Stimulated activated CD8-positive, alpha-beta memory T cell treated with anti-CD3 and anti-CD28 coated beads, Interleukin-4, amount 100 ng/mL, for 24 hours (primary cell): ENCODE measurements at places on chromosomes 2 and 18.

- no peak for DNase-seq
Measured at GRCh38 chr2:108354136-108354535, 23.6 kb upstream of the SULT1C4 start.

- no peak for DNase-seq
Measured at GRCh38 chr18:74395648-74396154, 61.4 kb downstream of the DIPK1C start.

GRCh38 chr2:55051026-55051866 is 995 bp upstream of the RTN4 start:
- DNase-seq: no peak

DNA sequence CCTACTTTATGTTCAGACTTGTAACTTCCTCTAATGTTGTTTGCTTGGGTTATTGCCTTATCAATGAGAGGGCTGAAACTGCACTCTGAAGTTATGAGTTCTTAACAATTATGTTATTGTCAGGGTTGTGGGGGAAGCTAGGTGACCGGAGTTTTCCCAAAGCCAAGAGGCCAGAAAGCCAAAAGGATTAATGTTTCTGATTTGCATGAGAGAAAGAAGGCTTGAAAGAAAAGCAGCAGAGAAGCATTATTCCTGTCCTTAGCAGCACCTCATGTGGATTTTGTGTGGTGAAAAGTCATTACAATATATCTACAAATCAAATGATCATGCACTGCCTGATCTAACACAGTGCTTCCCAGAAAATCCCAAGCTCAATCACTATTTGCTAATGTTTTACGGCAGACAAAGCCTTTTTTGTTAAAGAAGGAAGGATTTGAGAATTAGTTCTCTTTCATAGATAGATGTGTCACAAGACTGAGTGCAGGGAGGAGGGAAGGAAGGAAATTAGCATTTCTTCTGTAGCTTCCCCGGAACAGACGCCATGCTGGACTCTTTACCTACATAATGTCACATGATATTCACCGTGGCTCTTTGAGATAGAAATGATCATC is 203.2 kb downstream of the ALK start:
- DNase-seq: no peak

- no peak for DNase-seq
Measured at GRCh38 chr2:190916829-190917228, 36.2 kb downstream of the GLS start.

- no peak for DNase-seq
Measured at GRCh38 chr2:71603311-71603811, 150.0 kb downstream of the DYSF start.

GRCh38 chr2:26607698-26608097 is 33.5 kb downstream of the CIB4 start:
- DNase-seq: no peak

DNA sequence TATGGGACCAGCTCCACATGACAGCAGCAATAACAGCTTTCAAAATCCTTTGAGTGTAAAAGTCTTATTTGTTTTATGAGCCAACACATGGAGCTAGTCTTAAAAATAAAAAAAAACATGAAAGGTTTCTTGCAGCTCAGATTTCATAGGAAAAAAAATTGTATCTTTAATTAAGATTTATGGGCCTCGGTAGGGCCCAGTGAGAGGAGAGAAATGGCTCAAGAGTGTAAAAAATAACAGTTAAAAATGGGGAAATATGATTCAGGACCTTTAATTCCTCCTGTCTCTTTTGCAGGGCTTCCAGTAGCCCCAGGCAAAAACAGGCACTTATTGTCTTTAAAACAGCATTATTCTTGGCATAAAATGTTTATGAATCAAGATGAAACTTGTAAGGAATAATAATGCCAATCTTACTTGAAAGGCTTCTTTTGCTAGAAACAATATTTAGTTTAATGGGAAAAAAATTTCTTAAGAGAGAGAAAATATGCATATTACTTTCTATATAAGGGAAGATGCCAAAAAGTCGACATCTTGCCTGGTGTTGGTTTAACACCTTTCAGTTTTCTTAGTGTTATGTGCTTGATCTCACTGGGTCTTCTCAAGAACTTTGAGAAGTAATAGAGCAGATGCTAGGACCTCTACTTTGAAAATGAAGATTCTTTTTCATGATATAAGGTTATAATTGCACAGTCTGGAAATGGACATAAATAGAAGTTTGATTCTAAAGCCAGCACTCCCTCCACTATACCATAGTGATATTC is 71.3 kb upstream of the SETBP1 start:
- DNase-seq: no peak

DNA sequence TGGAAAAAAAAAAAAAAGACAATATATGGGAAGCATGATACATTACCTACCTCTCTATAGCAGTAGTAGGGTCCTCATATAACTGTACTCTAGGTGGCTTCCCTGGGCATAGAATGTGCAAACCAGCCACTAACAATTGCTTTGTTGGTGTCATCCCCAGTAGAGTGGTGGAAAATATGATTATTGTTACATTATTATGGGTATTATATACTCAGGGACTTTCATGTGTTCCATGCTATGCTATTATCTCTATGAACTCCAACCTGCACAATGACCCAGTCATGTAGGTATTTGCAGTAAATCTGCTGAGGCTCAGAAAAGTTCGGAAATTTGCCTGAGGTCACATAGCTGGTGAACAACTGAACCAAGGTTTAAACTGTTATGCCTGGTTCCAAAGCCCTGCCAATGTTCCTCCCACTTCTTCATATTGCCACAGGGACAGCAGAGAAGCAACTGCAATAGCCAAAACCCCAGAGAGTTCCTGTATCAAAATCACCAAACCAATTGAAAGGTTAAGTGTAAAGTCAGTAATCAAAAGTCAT is 52.6 kb upstream of the MAP4K4 start:
- no peak for DNase-seq

DNA sequence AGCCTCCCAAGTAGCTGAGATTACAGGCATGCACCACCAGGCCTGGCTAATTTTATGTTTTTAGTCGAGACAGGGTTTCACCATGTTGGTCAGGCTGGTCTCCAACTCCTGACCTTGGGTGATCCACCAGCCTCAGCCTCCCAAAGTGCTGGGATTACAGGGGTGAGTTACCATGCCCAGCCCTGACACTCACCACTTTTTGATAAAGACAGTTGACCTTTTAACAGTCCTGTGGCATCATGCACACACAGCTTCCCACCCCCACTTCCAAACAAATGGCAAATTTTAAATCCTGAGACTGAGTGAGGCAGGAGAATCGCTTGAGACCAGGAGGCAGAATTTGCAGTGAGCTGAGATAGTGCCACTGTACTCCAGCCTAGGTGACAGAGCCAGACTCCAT is 6.2 kb upstream of the DNAJB2 start:
- DNase-seq: no peak

DNA sequence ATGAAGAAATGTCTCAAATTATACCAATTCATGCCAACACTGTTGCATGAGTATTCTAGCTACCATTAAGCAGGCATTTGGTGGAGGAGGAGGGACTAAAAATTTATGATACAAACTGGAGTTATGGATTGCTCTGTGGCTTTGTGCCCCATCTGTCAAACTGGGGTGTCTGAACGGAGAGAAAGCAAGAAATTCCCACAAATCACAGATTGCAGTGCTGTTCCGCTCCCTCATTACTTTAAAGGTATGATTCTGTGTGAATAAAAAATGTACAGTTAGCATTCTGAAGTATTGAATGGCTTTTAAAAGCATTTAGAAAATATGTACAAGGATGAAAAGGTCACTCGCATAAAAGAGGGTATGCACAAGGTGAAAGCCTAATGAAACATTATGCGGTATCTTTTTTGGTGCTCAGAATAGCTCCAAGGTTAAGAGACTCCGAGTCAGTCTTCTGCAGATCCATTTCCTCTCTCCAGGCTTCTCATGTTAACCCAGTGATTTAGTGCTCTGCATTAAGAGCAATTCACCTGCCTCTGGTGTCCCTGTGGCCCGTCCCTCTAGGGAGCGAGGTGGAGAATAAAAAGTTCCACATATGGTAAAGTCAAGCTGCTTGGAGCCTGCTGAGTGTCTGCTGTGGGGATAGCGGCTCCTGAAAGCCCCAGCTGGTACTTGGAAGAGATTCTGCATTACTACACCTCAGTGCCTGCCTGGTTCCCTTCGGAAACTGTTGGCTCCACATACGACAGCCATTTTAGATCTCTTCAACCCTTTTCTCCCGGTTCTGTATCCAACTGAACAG is 184.2 kb downstream of the ZNF521 start:
- DNase-seq: no peak

- no peak for DNase-seq
Measured at GRCh38 chr2:12073217-12073852, 326.9 kb downstream of the LPIN1 start.

DNA sequence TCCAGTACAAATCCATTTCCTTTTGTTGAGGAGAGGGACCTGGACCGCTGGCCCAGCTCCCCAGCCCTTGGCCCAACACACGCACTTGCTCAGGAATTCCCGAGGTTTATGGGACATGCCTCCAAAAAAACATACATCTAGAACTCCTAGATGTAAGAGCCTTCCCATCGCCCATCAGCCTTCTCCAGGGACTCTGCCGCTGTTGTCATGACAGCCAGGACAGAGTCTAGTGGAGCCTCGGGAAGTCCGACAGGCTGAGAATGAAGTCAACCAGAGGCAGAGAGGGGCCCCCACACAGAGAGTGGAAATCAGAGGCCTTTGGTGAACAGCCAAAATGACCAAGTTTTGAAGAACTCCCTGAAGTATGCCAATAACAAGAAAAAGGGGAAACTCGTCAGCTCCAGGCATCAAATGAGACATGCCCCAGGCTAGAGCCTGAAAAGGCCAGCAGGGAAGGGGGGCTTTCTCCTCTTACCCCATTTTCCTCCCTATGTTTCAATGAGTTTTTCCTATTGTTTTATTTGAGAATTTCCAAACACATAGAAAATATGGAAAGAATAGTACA is 43.2 kb upstream of the CAB39 start:
- DNase-seq: no peak

DNA sequence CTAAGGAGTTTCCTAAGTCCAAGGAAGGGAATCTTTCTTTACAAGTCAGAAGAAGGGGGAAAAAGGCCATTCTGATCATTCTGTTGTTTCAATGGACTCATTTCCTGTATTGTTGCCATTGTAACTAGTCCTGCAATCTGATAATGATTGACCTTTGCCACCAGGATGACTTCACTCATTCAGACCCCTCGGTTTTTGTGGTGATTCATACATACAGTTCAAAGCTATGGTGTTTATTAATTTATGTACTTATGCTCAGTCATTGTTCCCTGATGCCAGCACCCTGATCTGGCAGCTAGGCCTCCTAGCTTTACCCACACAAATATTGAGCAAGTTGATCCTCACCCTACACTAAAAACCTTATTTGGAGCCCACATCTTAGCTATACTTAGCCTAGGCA is 57.6 kb upstream of the ZNF519 start:
- no peak for DNase-seq

DNA sequence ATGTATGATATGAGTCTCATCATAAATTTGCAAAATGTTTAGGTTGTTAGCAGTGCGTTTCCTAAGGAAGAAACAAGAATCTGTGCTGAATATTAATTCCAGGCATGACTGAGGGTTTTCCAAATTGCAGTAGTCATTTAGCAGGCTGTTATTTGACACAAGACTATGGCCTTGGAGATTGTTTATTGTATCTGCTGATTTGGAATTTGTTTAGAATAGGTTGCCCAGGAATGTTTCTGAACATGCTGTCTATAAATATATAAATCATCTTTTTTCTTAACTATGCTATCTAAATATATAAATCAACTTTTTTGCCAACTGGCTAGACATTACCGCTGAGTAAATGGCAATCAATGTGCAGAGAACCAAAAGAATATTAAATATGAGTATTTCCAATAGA is 90.9 kb downstream of the DOK6 start:
- no peak for DNase-seq

DNA sequence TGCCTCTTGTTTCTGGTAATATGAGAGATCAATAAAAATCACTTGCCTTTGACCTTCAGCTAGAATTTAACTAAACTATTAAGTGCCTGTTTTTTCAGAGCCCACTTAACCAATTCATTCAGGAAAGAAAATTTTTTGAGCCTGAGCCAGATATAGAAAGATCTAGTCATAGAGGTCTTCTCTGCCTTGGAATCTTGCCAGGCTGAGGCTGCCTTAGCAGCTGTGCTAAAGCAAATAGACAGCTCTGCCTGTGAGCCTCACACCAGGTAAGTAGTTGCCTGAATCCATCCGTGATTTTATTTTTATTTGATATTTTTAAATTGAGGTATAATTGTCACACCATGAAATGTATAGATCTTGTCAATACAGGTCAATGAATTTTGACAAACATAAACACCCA is 27.4 kb downstream of the EVX2 start:
- no peak for DNase-seq

DNA sequence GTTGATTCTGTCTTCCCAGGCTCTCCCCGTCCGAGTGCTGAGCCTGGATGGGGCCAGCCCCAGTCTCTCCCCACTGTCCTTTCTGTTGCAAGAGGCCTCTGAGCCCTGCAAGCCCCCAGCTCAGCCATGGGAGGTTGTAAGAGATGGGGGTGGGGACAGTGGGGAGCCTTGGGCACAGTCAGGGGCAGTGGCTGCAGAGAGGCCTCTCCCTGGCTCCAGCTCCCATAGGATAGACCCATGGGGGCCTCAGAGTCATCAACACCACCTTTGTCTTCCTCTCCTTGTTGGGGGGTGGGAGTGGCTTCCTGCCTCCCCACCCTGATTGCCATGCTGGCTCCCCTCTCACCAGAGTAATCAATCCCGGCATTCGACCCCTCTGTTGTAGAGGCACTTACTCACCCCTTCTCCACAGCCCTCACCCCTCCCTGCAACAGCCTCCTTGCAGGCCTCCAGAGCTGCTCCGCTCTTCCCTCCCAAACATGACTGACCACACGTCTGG is 37.5 kb upstream of the NPAS2 start:
- DNase-seq: no peak

DNA sequence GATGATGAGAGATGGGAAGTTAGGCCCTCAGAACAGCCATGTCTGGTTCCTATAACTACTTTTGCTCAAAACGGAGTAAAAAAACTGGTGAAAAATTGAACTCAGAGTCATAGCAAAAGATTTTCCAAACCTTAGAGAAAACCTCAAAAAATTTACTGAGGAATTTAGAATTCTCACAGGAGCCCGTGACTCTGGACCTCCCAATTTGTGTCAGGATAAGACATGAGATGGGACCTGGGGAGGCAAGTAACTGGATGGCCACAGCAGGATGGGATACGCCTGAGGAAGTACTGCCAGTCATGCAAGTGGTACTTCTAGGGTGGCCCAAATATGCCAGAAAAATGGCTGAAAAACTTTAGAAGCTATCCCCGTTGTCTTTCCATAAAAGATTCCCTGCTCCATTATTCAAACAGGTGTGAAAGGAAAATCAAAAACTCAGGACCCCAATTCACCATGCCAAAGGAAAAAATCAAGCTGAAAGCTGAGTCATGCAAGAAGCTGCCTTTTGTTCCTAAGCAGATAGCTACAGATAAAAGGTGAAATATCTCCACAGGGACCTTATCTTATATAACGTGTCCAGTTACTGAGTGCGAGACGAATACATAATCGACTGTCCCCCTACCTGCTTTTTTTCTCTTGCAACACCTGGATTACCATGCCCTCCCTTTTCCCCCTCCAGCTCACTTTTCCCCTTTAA is 34.1 kb upstream of the LIPG start:
- DNase-seq: no peak

GRCh38 chr18:9428301-9428706 is 47.0 kb upstream of the RALBP1 start:
- no peak for DNase-seq

- no peak for DNase-seq
Measured at GRCh38 chr2:113818382-113818951, 62.0 kb upstream of the SLC35F5 start.
